Activated T-helper 1 cell treated with anti-CD3 and anti-CD28 coated beads, Interleukin-2, amount 50 U/mL, for 16 hours (primary cell): ENCODE measurements at places on chromosomes 7 and 10.

GRCh38 chr7:16083931-16084330 lies 337.4 kb downstream of the CRPPA start:
- DNase-seq = no peak

DNA sequence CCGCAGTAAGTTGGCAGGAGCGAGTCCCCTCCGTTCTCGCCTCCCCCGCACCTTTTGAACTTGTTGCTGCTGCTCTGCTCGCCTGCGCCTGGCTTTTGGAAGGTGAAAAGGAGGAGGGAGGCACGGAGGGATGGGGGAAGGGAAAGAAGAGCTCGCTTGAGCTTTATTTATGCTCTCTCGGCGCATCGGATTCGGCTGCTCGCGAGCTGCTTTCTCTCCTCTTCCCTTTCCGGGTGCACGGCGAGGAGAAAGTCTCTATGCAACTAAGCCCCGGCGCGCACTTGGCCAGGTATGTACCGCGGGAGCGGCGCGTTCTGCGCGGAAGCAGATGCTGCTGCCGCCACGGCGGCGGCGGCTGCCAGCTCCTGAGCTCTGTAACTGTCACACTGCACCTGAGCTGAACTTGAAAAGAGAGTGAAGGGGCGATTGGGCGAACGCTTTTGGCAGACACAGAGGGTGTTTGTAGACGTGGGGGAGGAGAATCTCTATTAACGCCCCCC lies 551 bp downstream of the KCND2 start:
- DNase-seq = no peak

DNA sequence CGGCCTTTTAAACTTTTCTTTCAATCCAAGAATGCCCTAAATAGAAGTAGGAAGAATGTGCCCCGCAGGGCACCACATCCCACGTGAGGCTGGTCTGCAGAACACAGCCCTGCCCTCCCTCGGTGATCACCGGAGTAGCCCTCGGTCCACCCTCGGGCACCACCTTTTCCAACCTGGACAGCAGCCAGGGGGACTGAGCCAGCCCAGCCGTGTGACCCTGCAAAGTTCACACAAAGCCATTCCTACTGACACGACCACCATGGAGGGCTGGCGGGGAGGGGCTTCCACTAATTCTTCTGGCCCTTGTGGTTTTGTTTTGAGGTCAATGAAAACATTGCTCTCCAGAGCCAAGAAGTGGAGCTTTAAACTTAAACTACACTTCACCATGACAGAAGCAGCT lies 132.2 kb downstream of the TCERG1L start:
- DNase-seq = no peak

- no peak for DNase-seq
These were observed 57.7 kb downstream of the PTPRE start for GRCh38 chr10:127964621-127965020.

GRCh38 chr10:91210014-91210413 lies 10.4 kb upstream of the PCGF5 start:
- DNase-seq = no peak

DNA sequence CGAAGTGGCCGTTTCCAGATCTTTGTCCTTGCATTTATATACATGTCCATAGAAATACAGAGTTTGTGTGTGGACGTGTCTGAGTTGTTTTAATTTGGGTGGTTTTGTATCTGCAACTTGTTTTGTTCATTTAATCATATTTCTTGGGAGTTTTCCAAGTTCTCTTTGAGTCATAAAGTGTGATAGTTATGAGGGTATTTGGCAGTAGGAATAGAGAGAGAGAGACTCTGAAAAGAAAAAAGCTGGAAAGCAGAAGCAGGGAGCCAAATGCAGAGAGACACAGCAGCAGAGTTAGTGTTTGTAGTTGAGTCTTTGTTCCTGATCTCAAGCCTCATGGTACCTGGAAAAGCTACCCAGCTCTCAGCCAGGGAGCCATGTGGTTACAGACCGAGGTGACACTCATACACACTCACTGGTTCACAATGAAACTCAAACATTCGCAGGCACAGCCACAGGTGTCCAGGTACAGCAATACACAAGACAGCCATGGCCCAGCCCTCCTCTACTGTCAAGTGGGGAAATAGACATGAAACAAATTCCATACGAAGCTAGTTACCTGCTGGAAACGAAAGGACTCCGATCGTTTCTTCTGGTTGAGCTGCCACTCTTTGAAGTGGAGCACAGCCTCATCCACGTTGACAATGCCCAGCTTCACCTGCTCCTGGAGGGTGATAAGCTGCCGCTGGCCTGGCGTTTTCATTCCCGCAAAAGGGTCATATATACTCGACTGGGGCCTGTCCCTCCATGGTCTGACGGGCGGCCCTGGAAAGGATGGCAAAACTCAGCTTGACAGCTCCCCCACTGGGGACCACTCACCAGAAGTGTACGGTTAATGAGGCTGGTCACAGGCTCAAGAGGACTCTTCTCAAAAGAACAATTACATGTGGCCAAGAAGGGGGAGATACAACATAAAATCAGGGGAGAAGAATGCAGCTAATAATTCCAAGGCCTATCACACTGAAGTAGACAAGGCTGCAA lies 33.3 kb upstream of the TM9SF3 start:
- no peak for DNase-seq

DNA sequence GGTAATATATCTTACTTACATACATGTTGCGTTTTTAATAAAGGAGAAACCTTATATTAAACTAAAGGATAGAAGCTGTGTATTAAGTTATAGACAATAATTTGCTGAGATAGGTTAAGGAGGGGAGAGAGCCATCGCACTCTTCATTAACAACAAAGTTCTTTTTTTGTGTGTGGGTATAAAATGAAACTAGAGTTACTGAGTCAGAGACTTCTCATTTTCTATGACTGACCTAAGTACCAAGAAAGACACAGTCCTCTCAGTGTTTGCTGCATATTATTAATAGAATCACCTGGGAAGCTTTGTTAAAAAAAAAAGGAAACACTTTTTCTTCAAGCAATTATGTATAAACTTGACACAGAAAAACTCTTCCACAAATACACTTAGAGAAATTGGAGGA lies 31.4 kb downstream of the FEZF1 start:
- no peak for DNase-seq

- no peak for DNase-seq
These were observed 243.0 kb downstream of the ACTR3B start for GRCh38 chr7:153002572-153002971.

DNA sequence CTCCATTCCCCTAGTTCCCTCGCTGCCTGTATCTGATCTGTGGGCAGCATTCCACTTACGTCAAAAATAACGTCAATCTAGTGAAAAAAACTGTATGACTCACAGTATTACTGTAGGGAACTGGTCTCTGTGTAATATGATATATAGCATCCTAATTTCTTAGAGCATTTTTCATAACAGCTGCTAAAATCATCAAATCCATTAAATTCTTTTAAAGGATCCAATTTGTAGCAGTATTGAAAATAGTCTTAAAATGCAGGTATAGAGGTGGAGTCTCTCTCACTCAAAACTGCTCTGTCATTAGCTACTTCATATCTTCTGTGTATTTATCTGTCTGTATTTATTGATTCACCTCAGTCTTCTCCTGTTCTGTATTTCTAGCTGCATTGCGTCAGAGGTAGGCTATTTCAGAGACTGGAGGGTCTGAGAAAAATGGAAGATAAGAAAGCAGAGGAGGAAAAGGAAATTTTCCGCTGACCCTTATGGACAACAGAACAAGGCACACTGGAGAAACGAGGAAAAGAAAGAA lies 59.9 kb downstream of the PON1 start:
- no peak for DNase-seq

- DNase-seq = no peak
These were observed 341.6 kb downstream of the PCLO start for GRCh38 chr7:82821037-82821436.

- no peak for DNase-seq
These were observed 147.3 kb upstream of the CDCA7L start for GRCh38 chr7:22093001-22093400.

- no peak for DNase-seq
These were observed 605.2 kb upstream of the DPP6 start for GRCh38 chr7:153447011-153447410.

DNA sequence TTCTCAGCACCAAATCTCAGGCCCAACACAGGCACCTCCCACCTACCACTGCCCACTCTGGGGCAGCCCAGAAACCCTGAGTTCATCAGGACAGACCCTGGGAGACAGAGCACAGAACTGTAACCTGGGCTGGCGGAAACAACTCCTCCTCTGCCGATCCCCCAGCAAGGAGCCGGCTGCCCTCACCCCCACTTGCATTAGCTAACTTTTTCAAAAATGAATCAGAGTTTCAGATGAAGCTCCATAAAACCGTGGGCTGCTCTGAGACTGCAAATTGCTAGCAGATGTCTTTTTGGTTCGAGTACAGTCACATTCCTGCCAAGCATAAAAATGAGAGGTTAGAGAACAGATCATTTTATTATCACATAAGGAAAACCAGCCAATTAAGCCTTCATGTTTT lies 93.4 kb upstream of the PARD3 start:
- no peak for DNase-seq

DNA sequence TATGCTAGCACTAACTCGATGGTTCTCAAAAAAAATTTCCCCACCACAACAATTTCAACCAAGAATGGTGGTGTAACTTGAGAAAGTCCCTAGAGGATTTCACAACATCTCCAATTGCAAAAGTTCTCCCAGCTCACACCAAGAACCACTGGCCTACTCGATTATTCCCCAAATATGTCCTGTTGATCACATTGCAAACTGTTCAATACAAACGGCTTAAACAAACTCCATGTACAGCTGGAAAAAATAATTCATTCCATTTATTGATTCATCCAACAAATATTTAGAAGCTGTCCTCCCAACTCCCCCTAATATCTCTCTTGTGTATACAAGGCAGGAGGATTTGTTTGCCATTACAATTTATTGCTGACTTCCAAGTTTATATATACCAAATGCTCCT lies 19.1 kb downstream of the TMEM176B start:
- no peak for DNase-seq

- DNase-seq = no peak
These were observed 219.9 kb downstream of the SUGCT start for GRCh38 chr7:40354711-40355110.

- no peak for DNase-seq
These were observed 109.5 kb downstream of the PARP12 start for GRCh38 chr7:139953229-139953628.

GRCh38 chr10:123970927-123971286 lies 79.3 kb upstream of the CPXM2 start:
- DNase-seq = no peak

- DNase-seq = no peak
These were observed 668 bp downstream of the GPR37 start for GRCh38 chr7:124764847-124765400.

GRCh38 chr7:36904101-36904500 lies 179.8 kb upstream of the AOAH start:
- DNase-seq = no peak

- DNase-seq = no peak
These were observed 43.0 kb downstream of the ZMYND11 start for GRCh38 chr10:178208-178607.

DNA sequence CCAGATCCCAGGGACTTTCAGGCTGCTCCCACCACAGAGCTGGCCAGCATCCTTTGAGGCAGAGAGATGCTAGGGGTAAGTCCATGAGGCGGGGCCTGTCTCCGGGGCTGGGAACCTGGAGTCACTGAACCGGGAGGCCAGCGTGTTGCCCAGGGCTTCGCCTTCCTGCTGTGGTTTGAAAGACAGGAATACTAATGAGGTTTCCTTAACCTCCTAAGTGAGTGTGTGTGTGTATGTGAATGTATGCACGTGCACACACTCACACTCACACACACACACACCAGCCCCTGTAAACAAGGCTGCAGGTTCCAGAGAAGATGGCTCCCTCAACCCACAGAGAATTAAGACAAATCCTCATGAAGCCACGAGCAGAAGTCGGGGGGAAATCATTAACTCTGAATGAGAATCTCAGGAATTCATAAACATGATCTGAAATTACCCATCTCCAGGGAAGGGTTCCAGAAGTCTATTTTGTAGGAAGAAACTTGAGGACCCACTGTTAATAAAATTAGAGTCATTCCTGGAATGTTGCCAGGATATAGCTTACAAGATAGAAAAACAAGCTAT lies 20.3 kb upstream of the PFKP start:
- DNase-seq = no peak

- no peak for DNase-seq
These were observed 52.2 kb downstream of the IFIT5 start for GRCh38 chr10:89466599-89467035.
